ENCODE measurements at places on chromosomes 16 and 17. TPM values are rescaled to one million over a fixed set of nuclear protein-coding genes. Genes with fewer than 3 reads are reported as not detected.

SHPK gene
- 3.4 TPM for total RNA-seq

TMIGD1 gene
- total RNA-seq = not detected

KLHL11 gene
- 34.0 TPM for total RNA-seq

CBX2 gene
- total RNA-seq = not detected

TSNAXIP1 gene
- total RNA-seq = 0.61 TPM

HSD3B7 gene
- total RNA-seq = 0.11 TPM

CCDC200 gene
- 0.47 TPM for total RNA-seq

RDM1 gene
- not detected for total RNA-seq

CHD9NB gene
- total RNA-seq = not detected

MT1A gene
- total RNA-seq = not detected

HSF4 gene
- 19.7 TPM for total RNA-seq

SYCE1L gene
- 18.8 TPM for total RNA-seq

SCARF1 gene
- total RNA-seq = 0.41 TPM

OR3A3 gene
- total RNA-seq = not detected

CDH3 gene
- total RNA-seq = 0.74 TPM

CCT6B gene
- 4.9 TPM for total RNA-seq

KRTAP17-1 gene
- not detected for total RNA-seq

PSME3IP1 gene
- 77.9 TPM for total RNA-seq

FBXO39 gene
- total RNA-seq = 0.36 TPM

HOXB5 gene
- not detected for total RNA-seq

CLDN9 gene
- total RNA-seq = not detected

TP53TG3B gene
- not detected for total RNA-seq

CACNG1 gene
- not detected for total RNA-seq

SLC47A1 gene
- not detected for total RNA-seq

CYB5B gene
- 16.0 TPM for total RNA-seq

RPAIN gene
- 77.5 TPM for total RNA-seq

ELAC2 gene
- 53.3 TPM for total RNA-seq

KRT28 gene
- total RNA-seq = not detected

SLC16A6 gene
- 9.5 TPM for total RNA-seq

DNAJC7 gene
- 117 TPM for total RNA-seq

MT1M gene
- total RNA-seq = not detected

GP1BA gene
- total RNA-seq = not detected

TBC1D28 gene
- not detected for total RNA-seq

PIK3R6 gene
- 0.60 TPM for total RNA-seq

GPR142 gene
- total RNA-seq = not detected

BICDL2 gene
- not detected for total RNA-seq

GAS2L2 gene
- 0.22 TPM for total RNA-seq

SLC38A10 gene
- total RNA-seq = 26.4 TPM

ITGB3 gene
- total RNA-seq = not detected

AURKB gene
- 0.56 TPM for total RNA-seq

CACNA1G gene
- not detected for total RNA-seq

MYH11 gene
- total RNA-seq = not detected

FADS6 gene
- not detected for total RNA-seq

ZFPM1 gene
- 22.8 TPM for total RNA-seq

ODAD4 gene
- 2.7 TPM for total RNA-seq

KIF18B gene
- total RNA-seq = 0.05 TPM

STAC2 gene
- total RNA-seq = not detected

TBX21 gene
- total RNA-seq = 10.6 TPM

C16orf89 gene
- total RNA-seq = not detected
